Activated naive CD4-positive, alpha-beta T cell treated with anti-CD3 and anti-CD28 coated beads, Interleukin-2, amount 10 ng/mL, durations not matched to agents 7 days and 5 days (primary cell): ENCODE measurements at places on chromosomes 5 and 9.
A peak's percentile ranks its signal among the peaks of the same experiment; 100 is the strongest.

DNA sequence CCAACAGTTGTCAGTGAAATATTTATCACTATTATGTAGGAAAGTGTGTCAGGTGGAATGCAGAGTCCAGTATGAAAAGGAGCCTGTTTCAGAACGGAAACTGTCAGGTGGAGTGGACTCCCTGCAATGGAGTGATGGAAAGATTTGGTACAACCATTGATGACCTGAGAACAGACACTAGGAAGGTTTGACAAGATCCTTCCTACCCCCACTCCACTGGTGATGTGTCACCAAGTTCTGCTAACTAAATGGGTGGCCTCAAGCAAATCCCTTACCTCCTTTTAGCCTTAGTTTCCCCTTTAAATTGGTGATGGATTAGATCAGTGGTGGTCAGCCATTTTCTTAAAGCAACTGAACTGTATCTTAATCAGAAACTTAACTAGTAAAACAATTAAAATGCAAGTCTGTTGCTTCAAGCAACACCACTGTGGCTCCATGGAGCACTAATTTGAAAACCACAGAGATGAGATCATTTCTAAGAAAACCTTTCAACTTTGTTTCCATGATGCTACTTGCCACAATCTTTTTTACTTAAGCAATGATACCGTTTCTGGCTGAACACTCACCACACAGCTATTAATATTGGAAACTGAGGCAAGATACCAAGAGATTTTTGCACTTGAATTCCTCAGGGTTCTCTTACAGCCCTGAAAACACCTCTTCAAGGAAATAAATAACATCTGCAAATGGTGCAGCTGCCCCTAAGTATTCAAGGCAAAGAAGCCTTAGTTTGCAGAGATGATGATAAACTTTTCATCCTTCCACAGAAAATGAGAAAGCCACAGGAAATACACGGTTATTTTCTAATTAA, 140.6 kb downstream of the ERCC6L2 start:
- H3K36me3 ChIP-seq = peaks cover 28% of the 10 kb centered on the region
- peaks cover 8% of the 10 kb centered on the region for H3K27me3 ChIP-seq
- DNase-seq = peak; percentile 51
- H3K4me1 ChIP-seq = peaks cover 78% of the 10 kb centered on the region
- H3K4me3 ChIP-seq = peak overlapping the region; percentile 24

DNA sequence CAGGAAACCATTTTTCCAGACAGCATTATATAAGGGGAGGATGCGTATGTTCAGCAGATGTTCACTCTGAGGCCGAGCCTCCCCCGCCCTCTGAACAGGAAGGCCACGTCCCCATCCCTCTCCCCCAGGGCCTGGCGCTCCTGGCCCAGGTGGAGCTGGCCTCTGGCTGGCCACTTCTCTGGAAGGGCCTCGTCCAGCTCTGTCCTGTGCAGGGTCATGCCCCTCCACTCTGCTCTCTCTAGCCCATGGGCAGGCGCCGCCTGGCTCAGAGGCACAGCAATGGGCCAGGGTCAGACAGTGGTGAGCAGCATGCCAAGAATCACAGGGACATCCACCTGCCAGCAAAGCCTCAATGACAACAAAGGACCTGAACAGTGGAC, 34.2 kb downstream of the ADAMTS2 start:
- no peak overlapping the region for H3K27ac ChIP-seq
- H3K27me3 ChIP-seq = no peaks in the 10 kb centered on the region
- H3K4me1 ChIP-seq = no peaks in the 10 kb centered on the region

DNA sequence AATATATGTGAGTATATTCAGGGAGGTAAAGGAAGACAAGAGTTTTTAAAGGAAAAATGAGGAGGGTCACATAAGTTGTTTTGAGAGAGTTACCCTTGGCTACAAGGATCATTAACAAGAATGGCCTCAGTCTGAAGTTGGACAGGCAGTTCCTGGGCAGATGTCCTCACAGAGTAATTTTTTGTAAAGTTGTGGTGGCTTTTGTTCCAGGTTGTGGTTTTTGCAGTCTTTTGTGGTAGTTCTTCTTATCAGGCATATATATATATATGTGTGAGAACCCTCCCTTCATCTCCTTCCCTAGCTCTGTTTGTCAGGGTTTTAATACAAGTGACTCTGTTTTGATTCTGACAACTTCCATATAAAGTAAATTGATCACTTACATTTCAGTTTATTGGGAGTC, 60.0 kb downstream of the CSNK1G3 start:
- peaks cover 6% of the 10 kb centered on the region for H3K4me1 ChIP-seq
- H3K27ac ChIP-seq = no peak overlapping the region
- no peaks in the 10 kb centered on the region for H3K27me3 ChIP-seq
- no peak overlapping the region for H3K4me3 ChIP-seq
- peaks cover 10% of the 10 kb centered on the region for H3K36me3 ChIP-seq

- no peak overlapping the region for H3K4me3 ChIP-seq
- no peaks in the 10 kb centered on the region for H3K4me1 ChIP-seq
- H3K27me3 ChIP-seq = no peaks in the 10 kb centered on the region
Measured at GRCh38 chr5:33010846-33011245, 299.7 kb downstream of the NPR3 start.

GRCh38 chr5:37615184-37615583, 224.7 kb downstream of the GDNF start:
- no peak overlapping the region for H3K27ac ChIP-seq
- H3K36me3 ChIP-seq = peaks cover 5% of the 10 kb centered on the region
- H3K4me1 ChIP-seq = no peaks in the 10 kb centered on the region
- no peak overlapping the region for H3K4me3 ChIP-seq

DNA sequence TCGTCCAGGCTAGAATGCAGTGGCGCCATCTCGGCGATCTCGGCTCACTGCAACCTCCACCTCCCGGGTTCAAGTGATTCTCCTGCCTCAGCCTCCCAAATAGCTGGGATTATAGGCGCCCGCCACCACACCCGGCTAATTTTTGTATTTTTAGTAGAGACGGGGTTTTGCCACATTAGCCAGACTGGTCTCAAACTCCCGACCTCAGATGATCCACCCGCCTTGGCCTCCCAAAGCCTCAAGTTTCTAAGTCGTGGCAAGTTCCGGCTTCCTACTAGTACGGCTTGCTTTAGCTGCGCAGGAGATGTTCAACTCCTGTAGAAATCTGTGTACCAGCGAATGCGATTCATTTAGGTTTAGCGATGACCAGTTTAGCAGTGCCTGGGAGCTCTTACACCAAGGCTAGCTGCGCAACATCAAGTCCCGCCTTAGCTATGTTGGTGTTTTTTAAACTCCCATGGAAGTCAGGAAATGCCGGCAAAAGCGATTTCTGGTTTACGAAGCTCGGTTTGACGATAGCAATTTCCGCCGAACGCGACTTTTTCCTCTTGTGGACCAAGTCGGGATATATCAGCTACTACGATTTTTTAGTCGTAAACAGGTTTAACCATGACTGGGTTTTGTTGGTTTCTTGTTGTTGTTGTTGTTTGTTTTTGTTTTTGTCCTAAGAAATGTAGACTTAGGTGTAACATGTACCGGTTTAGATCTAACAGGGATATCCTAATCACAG, 46.4 kb downstream of the ANXA2R start:
- H3K4me3 ChIP-seq = peak overlapping the region; percentile 97
- H3K27ac ChIP-seq = peak overlapping the region; percentile 99
- H3K36me3 ChIP-seq = peaks cover 23% of the 10 kb centered on the region
- DNase-seq = peak; percentile 73
- peaks cover 9% of the 10 kb centered on the region for H3K27me3 ChIP-seq

- H3K4me1 ChIP-seq = no peaks in the 10 kb centered on the region
- H3K27me3 ChIP-seq = no peaks in the 10 kb centered on the region
- no peak overlapping the region for H3K4me3 ChIP-seq
- DNase-seq = no peak
- H3K36me3 ChIP-seq = no peaks in the 10 kb centered on the region
Measured at GRCh38 chr9:80791836-80792235, 897.5 kb downstream of the TLE1 start.

- H3K27ac ChIP-seq = no peak overlapping the region
- no peaks in the 10 kb centered on the region for H3K27me3 ChIP-seq
- H3K4me1 ChIP-seq = no peaks in the 10 kb centered on the region
Measured at GRCh38 chr9:134234687-134235359, 70.5 kb upstream of the RNU6ATAC start.

GRCh38 chr5:98880598-98880997, 48.2 kb downstream of the CHD1 start:
- H3K27me3 ChIP-seq = no peaks in the 10 kb centered on the region
- DNase-seq = no peak
- H3K27ac ChIP-seq = peak overlapping the region; percentile 33
- H3K36me3 ChIP-seq = peaks cover 49% of the 10 kb centered on the region
- H3K4me1 ChIP-seq = no peaks in the 10 kb centered on the region

- DNase-seq = peak; percentile 68
- H3K27ac ChIP-seq = peak overlapping the region; percentile 50
- peaks cover 8% of the 10 kb centered on the region for H3K27me3 ChIP-seq
- peaks cover 58% of the 10 kb centered on the region for H3K4me1 ChIP-seq
Measured at GRCh38 chr5:151086905-151087360, 6.1 kb upstream of the TNIP1 start.

GRCh38 chr9:126745574-126746411, 59.0 kb upstream of the ZBTB43 start:
- H3K27ac ChIP-seq = peak overlapping the region; percentile 2
- peaks cover 42% of the 10 kb centered on the region for H3K4me1 ChIP-seq
- H3K36me3 ChIP-seq = no peaks in the 10 kb centered on the region
- H3K4me3 ChIP-seq = no peak overlapping the region
- peak; percentile 38 for DNase-seq

DNA sequence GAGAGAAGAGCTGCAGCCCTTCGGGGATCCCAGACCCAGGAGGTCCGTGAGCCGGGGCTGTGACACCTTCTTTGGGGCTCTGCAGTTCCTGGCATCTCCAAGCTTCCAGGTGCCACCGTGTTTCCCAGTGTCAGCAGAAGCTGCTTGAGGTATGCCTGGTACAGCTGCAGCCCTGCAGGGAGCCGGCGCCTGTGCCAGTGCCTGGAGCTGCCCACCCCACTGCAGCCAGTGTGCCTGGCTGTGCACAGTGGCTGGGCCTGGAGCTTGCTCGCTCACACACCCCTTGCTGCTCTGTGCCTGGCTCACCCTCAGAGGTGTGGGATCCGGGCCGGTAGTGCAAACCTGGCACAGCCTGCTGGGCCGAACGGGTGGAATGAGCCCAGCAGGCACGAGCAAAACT, 65.5 kb downstream of the NACC2 start:
- no peak overlapping the region for H3K4me3 ChIP-seq
- H3K27ac ChIP-seq = no peak overlapping the region
- H3K4me1 ChIP-seq = no peaks in the 10 kb centered on the region
- no peak for DNase-seq
- H3K27me3 ChIP-seq = no peaks in the 10 kb centered on the region

- no peak for DNase-seq
- H3K27me3 ChIP-seq = no peaks in the 10 kb centered on the region
- H3K4me1 ChIP-seq = no peaks in the 10 kb centered on the region
- no peak overlapping the region for H3K4me3 ChIP-seq
Measured at GRCh38 chr9:73371801-73372200, 220.1 kb downstream of the ANXA1 start.

DNA sequence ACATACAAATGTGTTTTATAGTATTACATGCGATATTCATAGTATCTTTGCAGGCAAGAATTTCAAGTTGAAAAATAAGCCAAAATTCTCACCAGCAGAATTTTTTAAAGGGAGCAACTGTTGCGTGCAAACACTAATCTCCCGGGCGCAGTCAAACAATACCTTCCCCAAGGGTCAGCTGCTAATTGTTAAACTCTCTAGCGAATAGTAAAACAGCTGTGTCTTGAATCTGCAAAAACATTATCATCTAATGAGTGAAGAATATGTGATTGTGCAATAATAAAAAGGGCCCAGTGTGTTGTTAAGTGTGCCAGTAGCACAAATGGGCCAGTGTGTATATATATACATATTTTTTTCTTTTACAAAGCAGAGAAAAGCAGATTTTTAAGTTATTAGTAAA, 131.4 kb downstream of the CCDC192 start:
- no peak for DNase-seq
- no peak overlapping the region for H3K27ac ChIP-seq
- no peaks in the 10 kb centered on the region for H3K27me3 ChIP-seq
- no peaks in the 10 kb centered on the region for H3K36me3 ChIP-seq
- no peak overlapping the region for H3K4me3 ChIP-seq
- H3K4me1 ChIP-seq = no peaks in the 10 kb centered on the region
